ENCODE measurements at places on chromosomes 4 and X. TPM values are rescaled to one million over a fixed set of nuclear protein-coding genes. Genes with fewer than 3 reads are reported as not detected.

The FGA gene
- 0.47 TPM for total RNA-seq

The OTUD6A gene
- total RNA-seq, result not detected

The CFP gene
- total RNA-seq, result 10.9 TPM

The SLITRK2 gene
- 0.76 TPM for total RNA-seq

The ZXDA gene
- total RNA-seq, result 3.4 TPM

The BANK1 gene
- 2.4 TPM for total RNA-seq

The NAP1L2 gene
- total RNA-seq, result 7.7 TPM

GRCh38 chr4:23861897-23862296 is 27.9 kb downstream of the PPARGC1A start:
- DNase-seq, result no peak

- no peak for DNase-seq
Observed at GRCh38 chr4:88442689-88443191, 14.2 kb upstream of the HERC5 start.

- DNase-seq, result no peak
Observed at GRCh38 chrX:2311501-2311900, 189.3 kb downstream of the DHRSX start.

DNA sequence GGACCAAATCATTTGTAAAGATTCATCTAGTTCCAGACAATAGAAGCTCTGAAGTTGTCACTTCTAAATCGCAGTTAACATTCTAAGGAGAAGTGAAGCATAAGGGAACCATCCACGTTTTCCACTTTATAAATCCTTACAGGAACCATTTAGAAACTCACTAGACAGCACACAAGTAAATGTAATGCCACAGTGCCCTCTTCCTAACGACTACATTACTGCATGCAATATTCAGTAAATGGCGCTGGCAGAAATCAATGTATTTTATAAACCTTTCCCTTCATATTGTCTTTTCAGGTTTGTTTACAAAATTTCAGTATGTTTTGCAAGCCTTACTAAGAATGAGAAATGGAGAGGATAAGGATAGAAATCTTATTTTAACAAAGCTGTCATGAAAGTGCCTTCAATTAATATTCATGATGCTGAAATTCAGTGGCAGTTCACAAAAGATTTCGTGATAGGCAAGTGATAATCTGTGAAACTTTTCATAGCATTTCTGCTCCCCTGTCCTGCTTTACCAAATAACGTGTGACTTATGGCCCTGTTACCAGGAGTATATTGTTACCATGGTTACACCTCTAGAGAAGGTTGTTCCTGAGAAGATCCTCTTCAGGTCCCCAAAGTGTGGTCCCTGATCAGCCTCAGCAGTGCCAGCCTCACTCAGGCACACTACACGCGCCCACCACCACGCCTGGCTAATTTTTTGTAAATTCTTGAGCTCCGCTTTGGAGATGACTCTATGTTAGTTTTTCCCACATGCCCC is 54.2 kb downstream of the TMA16 start:
- no peak for DNase-seq

DNA sequence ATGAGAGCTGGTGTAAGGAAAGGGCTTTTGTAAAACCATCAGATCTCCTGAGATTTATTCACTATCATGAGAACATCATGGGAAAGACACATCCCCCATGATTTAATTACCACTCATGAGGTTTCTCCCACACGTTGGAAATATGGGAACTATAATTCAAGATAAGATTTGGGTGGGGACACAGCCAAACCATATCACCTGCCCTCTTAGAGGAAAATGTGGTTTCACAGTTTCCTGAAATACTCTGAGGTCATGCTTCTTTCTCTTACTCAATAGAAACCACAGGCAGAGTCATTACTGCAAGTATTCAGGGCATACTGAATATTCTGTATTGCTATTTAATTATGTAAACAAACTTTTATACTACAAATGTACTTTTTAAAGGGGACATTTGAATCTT is 1453.3 kb downstream of the PCDH18 start:
- no peak for DNase-seq

DNA sequence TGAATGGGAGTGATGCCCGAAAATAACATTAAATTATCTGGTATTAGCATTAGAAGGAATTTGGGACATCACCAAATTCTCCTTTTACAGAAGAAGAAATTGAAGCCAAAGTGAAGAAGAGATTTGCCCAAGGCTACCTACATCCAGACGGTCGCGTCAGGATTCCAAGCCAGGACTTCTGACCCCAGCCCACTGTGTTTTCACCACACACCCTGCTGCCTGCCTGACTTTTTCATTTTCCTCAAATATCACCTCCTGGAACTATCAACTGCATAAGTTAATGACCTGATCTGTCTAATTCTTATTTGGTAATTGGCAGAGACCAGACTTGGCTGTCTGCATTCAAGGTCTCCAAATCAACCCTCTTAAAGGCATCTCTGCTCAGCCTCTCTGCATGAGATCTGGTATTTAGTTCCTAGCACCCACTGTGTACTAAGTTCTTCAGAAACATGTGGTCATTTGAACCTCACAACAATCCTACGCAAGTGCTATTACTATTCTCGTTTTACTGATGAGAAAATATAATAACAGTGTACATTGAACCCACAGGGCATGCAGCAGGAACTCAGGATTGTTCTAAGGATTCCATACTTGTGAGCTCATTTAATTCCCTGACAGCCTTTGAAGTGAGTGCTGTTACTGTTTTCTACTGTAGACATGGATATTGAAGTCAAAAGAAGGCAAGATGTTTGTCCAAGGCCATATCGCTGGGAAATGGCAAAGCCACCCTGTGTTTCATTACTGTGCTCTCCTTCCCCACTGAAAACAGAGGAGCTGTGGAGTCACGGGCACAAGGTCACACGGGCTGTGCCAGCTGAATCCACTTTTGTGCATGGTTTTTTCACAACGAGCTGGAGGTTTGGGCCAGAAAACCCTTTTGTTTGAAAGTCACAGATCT is 195.2 kb upstream of the C1QTNF7 start:
- no peak for DNase-seq

GRCh38 chr4:36286481-36286871 is 5.1 kb downstream of the DTHD1 start:
- no peak for DNase-seq

DNA sequence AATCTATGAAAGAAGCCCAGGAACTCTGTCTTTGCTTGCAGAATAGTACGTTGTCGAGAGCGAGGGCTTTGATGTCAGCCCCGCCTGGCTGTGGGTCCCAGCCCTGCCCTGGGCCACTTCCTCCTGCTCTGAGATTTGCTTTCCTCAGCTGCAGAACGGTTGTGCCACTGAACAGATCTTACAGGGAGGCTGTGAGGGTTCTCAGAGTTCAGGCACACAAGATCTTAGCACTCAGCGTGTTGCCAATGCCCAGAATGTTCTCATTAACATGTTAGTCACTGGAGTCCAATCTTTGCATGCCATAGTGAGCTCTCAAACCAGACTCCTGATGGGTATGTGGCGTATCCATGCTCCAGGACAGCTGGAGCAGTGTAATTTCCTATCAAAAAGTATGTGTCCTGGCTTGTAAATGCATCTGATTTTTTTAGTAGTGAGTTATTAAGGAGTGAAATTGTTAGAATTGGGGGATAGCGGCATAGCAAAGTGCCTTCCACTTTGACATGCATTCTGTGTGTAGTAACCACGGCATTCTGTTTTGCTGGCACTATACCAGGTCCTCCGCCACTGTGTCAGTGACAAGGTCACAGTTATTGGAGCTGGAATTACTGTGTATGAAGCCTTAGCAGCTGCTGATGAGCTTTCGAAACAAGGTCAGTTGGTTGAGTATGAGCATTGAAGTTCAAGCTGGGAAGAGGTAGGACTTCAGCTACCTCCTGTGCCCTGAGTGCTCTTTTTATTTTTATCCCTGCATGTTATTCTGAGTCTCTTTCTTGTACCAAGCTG is 31.6 kb downstream of the TKTL1 start:
- no peak for DNase-seq

DNA sequence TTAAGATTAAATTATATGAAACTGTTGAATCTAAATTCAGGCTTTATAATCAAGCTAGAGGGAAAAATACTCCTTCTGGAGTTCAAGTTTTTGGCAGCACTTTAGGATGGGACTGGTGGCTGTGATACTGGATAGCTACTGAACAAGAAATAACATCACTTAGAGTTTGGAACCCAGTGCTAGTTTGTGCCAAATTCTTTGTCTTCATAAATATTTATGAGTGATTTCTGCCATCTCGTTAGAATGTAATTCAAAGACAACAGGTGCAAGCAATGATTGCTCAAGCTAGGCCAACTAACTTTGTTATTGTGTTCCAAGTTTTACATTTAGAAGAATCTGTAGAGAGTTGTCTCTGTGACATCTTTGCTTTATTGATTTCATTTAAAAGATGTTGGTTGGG is 417.9 kb downstream of the FAT4 start:
- DNase-seq, result no peak

- DNase-seq, result no peak
Observed at GRCh38 chrX:9865804-9866472, 79.7 kb downstream of the SHROOM2 start.

- no peak for DNase-seq
Observed at GRCh38 chr4:152723236-152723635, 43.4 kb upstream of the TMEM154 start.

- DNase-seq, result no peak
Observed at GRCh38 chr4:139858436-139859205, 193.0 kb downstream of the MGST2 start.

DNA sequence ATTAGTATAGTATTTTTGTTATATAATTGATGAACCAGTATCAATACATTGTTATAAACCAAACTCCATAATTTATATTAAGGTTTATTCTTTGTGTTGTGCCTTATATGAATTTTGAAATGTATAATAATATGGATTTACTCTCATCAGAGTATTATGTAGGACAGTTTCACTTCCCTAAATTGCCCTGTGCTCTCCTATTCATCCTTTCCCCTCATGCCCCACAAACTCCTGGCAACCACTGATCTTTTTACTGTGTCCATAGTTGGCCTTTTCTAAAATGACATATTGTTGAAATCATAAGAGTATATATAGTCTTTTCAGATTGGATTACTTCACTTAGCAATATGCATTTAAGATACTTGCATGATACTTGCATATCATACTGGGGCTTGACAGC is 958.1 kb upstream of the GRID2 start:
- DNase-seq, result no peak

- DNase-seq, result no peak
Observed at GRCh38 chrX:149948016-149948415, 9.7 kb upstream of the EOLA2 start.

Measured in left cardiac atrium (tissue), 4 donors.